AG20443 (cell line): ENCODE measurements at places on chromosomes 13 and 19.

DNA sequence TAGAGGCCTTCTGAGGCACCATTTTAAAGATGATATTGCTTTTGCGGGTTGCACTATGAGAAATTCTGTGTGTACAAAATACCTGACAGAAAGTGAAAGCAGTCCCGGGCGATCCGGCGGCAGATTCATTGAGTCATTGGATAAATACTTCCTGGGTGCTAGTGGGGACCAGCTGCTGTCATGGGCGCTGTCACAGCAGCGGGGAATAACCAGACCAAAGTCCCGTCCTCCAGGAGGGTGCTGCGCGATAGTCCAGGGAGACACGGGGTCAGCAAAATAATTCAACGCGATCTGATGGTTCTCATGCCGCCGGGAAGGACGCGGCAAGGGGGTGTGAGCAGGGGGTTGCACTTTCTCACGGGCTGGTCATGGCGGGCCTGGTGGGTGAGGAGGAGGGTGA lies 13.5 kb downstream of the ZFR2 start:
- no peak for DNase-seq

- DNase-seq = peak; percentile 77
These were observed 7.1 kb upstream of the PDE4C start for GRCh38 chr19:18233224-18233825.

GRCh38 chr19:46977548-46977947 lies 42.1 kb upstream of the NPAS1 start:
- no peak for DNase-seq

- no peak for DNase-seq
These were observed 24.1 kb upstream of the RNF113B start for GRCh38 chr13:98201189-98201588.

- DNase-seq = no peak
These were observed 24.4 kb downstream of the FAM124A start for GRCh38 chr13:51246418-51247277.

GRCh38 chr19:39390451-39390750 lies 505 bp downstream of the PAF1 start:
- no peak for DNase-seq

GRCh38 chr13:107284173-107284572 lies 716.2 kb upstream of the ARGLU1 start:
- DNase-seq = no peak

DNA sequence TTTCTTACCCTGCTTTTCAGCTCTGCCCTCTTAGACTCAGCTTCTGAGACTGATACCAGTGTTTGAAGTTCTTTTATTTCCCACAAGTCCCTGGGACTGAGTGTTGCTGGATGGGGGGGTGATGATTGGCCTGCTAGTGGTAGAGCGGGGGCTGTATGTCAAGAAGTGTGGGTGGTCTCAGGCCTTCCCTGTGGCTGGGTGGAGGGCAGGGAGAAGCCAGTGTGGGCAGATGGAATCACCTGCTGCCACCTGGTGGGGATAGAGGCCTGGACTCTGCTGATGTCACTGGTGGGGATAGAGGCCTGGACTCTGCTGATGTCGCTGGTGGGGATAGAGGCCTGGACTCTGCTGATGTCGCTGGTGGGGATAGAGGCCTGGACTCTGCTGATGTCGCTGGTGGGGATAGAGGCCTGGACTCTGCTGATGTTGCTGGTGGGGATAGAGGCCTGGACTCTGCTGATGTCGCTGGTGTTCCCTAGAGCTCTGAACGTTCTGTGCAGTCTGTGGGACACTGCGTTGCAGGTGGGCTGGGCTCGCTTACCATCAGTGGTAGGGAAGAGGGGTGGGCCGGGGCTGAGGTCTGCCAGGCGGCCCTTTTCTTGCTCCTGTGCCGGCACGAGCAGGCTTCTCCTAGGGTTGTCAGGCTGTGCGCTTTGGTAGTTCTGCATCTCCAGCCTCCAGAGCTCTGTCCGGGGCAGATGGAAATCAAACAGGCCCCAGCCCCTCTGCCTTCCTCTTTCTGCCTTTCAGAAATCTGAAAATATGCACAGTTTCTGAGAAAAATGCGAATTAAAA lies 101.3 kb downstream of the ARHGEF7 start:
- peak; percentile 27 for DNase-seq

GRCh38 chr13:89925107-89925506 lies 1422.4 kb upstream of the MIR17HG start:
- DNase-seq = peak; percentile 22

DNA sequence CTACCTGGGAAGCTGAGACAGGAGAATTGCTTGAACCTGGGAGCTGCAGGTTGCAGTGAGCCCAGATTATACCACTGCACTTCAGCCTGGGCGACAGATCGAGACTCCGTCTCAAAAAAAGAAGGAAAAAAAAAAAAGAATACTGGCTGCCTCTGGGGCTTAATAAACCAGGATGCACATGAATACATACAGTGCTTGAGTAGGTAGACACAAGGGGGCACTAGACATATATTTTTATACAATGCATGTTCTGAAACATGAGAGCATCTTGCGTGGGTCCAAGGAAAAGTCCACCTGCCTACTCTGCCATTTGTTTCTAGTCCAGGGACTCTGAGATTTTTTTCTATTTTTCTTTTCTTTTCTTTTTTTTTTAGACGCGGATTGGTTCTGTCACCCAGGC lies 31.2 kb downstream of the KEAP1 start:
- no peak for DNase-seq
